ENCODE measurements at places on chromosomes 2 and 18. TPM values are rescaled to one million over a fixed set of nuclear protein-coding genes. Genes with fewer than 3 reads are reported as not detected.

Gene ASIC4
- total RNA-seq: not detected

Gene NEURL3
- not detected for total RNA-seq

Gene CPLX4
- total RNA-seq: not detected

Gene MERTK
- 2.7 TPM for total RNA-seq

Gene MC2R
- total RNA-seq: not detected

Gene CHRNG
- 3.3 TPM for total RNA-seq

Gene COL6A3
- 2,045 TPM for total RNA-seq

Gene OR6B2
- not detected for total RNA-seq

Gene SERPINE2
- 81.3 TPM for total RNA-seq

Gene RALBP1
- 58.1 TPM for total RNA-seq

Gene MALT1
- 12.1 TPM for total RNA-seq

Gene CCDC74A
- 17.2 TPM for total RNA-seq

Gene PELI1
- 5.6 TPM for total RNA-seq

Gene SLC35F6
- 43.7 TPM for total RNA-seq

Gene CNDP1
- not detected for total RNA-seq

Gene MEIS1
- total RNA-seq: 117 TPM

Gene NR4A2
- 57.6 TPM for total RNA-seq

Gene MOGAT1
- total RNA-seq: not detected

Gene CD8B2
- not detected for total RNA-seq

Gene RAD51AP2
- not detected for total RNA-seq

Gene FIGLA
- total RNA-seq: not detected

Gene CCDC141
- total RNA-seq: not detected

Gene BMP10
- total RNA-seq: not detected

Gene ZNF396
- total RNA-seq: 0.78 TPM

Gene MEP1B
- total RNA-seq: not detected

Gene TTC31
- 31.8 TPM for total RNA-seq

Gene MYO7B
- 0.24 TPM for total RNA-seq

Gene RBFA
- 29.5 TPM for total RNA-seq

Gene ACKR3
- total RNA-seq: 2.1 TPM

Gene ATP6V1B1
- 0.40 TPM for total RNA-seq

Gene ASB18
- not detected for total RNA-seq

Gene TMEFF2
- 0.96 TPM for total RNA-seq

Gene MTLN
- 31.9 TPM for total RNA-seq

Gene AUP1
- 73.7 TPM for total RNA-seq

Gene TTC32
- total RNA-seq: 7.4 TPM

Gene IL18R1
- total RNA-seq: 3.1 TPM

Gene PIEZO2
- total RNA-seq: 25.4 TPM

Gene STAM2
- total RNA-seq: 19.5 TPM

Gene MTIF2
- 23.2 TPM for total RNA-seq

Gene SCYGR4
- not detected for total RNA-seq

Gene ANKRD29
- total RNA-seq: 2.3 TPM

Gene KCNJ13
- not detected for total RNA-seq

Gene C2orf81
- total RNA-seq: 2.1 TPM
